ENCODE measurements at places on chromosomes 12 and 14.

- DNase-seq, result no peak
Measured at GRCh38 chr14:105167303-105168092, 1.1 kb downstream of the JAG2 start.

GRCh38 chr14:92266216-92266615 is 56.7 kb upstream of the SLC24A4 start:
- DNase-seq, result no peak

- no peak for DNase-seq
Measured at GRCh38 chr12:22169376-22169775, 123.4 kb downstream of the CMAS start.

GRCh38 chr14:93332853-93333630 is at the start of gene BTBD7:
Gene BTBD7 (minus strand): TSS chr14:93333036. CDS start chr14:93296051, 36,985 bp downstream.
- peak; percentile 31 for DNase-seq

DNA sequence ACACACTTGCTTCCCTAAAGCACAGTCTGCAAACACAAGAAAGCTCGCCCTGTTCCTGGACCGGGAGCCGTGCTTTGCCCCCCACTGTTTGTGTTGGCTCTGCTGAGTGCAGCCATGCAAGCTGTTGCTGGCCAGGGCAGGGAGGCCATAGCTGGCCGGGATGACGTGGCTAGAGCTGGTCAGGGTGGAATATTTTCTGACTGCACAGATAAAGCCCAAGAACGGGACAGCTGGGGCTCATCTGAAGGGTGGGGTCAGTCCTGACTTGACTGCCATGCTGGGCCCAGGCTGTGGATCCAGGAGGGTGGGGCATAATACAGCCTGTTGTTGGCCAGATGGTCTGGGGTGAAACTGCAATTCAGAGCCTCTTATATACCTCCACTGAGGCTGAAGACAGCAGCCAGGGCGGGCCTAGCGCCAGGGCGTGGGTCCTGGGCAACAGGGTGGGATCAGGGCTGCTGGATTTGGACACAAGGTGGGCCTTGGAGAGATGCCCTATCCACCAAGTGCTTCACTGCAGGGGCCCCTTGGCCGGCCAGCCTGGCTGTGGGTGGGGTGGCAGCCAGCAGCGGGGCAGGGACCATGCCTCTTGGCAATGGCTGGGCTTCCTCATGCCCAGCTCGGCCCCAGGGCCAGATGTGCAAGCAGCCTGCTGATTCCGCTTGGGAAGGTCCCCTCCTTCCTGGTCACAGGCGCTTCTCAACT is 14.8 kb downstream of the KMT5A start:
- no peak for DNase-seq

GRCh38 chr12:124381456-124382296 is 86.8 kb downstream of the RFLNA start:
- DNase-seq, result peak; percentile 65

GRCh38 chr12:58268069-58268468 is 326.7 kb downstream of the ATP23 start:
- DNase-seq, result no peak

DNA sequence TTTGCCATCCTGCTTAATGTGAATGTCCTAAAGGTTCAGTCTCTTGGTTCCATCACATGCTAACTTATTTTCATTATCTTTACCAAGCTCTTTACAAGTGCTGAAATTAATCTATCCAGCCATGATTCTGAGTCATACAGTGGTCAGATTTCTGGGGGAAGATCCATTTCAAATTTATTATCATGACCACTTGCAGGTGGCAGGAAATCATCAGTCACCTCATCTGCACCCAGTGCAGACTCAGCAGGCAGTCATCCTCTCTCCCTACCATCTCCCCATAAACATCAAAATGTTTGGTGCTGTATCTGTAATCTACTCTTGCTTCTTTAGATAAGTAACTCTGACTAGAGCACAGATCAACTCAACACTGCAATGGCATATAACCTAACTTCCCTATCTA is 23.5 kb downstream of the ATG14 start:
- DNase-seq, result no peak

- no peak for DNase-seq
Measured at GRCh38 chr12:131473261-131473660, 237.6 kb upstream of the SFSWAP start.

DNA sequence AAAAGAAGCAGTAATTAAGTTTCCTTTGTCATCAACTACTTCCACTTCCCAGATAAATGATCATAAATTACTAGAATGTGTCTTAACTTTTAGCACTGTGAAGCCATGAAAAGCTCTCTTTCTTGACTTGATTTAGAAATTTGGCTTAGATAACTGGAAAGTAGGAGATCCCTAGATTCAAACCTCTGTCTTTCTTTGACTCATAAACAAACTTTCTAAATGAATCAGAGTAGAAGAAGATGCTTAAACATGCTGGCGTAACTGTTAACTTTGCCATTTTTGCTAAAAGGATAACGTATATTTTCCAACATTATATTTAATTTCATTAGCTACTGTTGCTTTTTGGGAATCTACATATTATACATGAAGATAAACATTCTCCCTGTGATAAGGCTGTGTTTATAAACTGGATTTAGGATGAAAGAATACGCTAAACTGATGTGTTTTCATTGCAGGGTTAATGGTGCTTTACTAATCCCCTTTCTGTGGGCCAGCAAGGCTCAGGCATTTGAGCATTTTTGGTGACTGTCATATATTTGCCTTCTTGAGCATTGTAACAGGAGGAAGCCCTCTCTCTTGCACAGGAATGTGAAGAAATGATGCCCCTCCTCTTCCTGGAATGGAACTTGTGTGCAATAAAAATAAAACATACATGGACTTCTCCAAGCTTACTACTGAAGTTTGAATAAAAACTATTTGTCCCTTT is 301.4 kb downstream of the BMP4 start:
- DNase-seq, result no peak
